ENCODE measurements at places on chromosomes 1 and 21.
A peak's percentile ranks its signal among the peaks of the same experiment; 100 is the strongest.

DNA sequence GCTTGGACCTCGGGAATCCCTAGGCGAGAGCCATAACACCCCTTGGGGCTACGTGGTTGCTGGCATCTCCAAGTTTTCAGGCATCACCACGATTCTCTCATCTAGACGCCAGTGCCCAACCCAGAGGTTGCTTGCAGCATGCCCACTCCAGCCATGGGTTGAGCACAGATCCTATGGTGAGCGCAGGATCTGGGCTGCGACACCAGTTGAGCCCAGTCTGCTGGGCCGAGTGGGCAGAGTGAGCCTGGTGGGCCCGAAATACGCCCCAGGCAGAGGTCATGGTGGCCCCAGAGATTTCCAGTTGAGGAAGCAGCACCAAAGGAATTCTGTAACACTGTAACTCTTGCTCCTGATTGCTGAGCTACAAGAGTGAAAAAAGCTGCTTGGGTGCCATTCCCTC lies 46.1 kb upstream of the GRIK1 start:
- DNase-seq, result no peak

DNA sequence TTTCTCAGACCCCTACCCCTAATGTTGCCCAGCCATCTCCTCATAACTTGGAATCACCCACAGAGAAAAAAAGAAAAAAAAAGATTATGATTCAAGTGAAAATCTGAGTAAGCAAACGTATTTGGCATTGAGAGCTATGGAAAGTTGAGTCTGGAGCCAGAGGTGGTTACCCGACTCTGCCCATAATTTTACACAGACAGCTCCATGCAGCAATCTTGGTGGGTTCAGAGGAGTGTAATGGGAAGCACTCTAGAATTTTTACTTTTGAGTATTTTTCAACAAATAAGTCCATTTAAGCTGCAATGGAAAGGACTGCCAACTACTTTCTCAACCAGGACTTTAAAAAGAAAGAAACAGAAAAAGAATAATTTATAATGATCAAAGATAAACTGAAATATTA lies 62.7 kb downstream of the ZC3H11B start:
- no peak for DNase-seq

DNA sequence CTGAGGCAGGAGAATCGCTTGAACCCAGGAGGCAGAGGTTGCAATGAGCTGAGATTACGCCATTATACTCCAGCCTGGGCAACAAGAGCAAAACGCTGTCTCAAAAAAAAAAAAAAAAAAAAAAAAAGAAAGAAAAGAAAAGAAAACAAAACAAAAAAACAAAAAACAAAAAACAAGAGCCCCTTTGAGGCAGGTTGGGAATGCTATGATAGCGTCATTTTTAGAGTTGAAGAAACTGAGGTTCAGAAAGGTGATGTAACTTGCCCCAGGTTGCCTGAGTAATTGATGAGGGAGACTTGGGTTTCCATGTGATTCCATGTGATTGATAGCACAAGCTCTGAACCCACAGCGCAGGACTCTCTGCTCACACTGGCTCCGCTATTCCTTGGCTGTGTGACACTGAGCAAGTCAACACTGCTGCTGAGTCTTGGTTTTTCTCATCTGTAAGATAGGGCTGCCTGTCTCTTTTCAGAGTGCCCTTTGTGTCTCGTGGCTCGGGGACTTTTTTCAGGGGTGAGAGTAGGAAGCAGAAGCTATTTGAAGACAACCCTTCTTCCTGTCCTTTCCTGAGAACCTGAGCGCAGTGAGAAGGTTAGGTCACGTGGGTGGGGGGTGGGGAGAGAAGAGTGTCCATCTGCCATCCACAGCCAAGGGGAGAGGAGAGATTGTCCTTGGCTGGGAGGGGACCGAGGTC lies 2.5 kb downstream of the CNR2 start:
- DNase-seq, result no peak

DNA sequence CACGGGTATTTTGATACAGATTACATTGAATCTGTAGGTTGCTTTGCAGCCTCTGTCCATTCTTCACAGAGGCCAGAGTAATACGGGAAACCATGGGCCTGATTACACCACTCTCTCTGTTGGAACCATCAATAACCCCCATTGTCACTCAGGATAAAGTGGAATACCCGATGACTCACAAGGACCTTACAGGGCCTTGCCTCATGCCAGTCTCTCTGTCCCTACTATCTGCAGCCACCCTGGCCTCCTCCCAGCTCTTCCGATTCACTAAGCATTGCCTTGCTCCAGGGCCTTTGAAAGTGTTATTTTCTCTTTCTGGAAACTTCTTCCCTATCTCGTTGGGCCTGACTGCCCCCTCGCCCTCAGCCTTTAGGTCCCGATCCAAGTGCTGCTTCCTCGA lies 61.7 kb downstream of the HMGB4 start:
- no peak for DNase-seq

- no peak for DNase-seq
Observed at GRCh38 chr1:952201-952600, 6.9 kb downstream of the NOC2L start.

DNA sequence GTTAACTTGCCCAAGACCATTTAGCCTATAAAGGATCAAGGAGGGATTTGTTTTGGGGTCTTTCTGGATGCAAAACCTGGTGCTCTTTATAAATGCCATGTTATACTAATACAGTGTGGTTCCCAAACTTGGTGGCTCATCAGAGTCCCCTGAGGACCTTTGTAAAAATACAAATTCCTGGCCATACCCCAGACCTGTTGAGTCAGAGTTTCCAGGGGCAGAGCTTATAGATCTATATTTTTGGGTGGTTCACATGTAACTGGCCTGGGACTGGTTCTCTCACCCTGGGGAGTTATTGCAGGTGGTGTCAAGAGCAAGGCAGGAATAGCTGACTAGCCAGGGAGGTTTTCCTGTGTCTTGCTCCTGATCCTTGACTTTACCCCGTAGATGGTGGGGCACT lies 136.9 kb upstream of the HNRNPU start:
- DNase-seq, result no peak

DNA sequence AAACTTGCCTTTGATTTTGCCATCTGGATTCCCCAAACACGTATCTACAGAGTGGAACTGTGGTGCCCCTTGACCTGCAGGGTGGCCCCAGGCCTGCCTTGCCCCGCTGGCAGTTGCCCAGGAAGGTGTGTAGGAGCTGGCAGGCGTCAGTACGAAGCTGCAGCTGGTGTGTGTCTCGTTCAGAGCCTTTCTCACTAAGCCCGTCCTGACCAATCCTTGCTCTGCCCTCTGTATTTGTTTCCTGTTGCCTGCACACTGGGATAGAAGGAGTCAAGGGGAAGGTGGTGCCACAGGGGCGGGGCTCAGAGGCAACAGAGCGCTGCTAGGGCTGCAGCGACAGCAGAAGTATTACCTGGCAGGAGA lies 5.2 kb upstream of the VSIG8 start:
- DNase-seq, result peak; percentile 94

- no peak for DNase-seq
Observed at GRCh38 chr1:170340308-170340707, 191.7 kb upstream of the GORAB start.

DNA sequence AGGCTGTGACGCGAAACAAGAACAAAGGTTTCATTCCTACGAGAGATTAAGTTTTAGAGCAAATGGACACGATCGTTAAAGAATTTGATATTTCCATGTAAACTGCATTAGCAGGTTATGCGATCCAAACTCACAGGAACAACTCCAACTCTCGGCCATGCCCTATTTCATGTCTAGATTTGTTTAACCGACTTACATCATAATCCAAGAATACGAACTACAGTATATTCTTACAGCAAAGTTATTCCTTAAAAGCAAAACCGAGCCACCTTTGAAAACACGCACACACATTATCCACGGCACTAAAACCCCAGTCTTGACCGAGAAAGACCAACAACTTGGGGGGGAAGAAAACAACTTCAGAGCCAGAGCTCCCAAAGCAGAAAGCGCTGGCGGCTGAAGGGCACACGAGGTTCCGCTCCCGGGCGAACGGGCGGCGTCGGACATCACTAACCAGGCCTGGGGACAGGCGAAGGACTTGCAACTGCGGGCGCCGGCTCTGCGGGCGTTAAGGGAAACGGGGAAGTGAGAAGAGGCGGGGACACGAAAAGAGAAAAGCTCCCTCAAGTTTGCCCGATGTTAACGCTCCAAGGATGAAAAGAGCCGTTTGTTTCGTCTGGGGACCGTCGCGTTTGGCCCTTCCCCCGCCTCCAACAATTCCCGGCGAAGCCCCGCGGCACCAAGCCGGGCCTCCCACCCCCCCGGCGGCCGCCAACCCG lies 690 bp downstream of the B3GALNT2 start:
- peak; percentile 20 for DNase-seq

DNA sequence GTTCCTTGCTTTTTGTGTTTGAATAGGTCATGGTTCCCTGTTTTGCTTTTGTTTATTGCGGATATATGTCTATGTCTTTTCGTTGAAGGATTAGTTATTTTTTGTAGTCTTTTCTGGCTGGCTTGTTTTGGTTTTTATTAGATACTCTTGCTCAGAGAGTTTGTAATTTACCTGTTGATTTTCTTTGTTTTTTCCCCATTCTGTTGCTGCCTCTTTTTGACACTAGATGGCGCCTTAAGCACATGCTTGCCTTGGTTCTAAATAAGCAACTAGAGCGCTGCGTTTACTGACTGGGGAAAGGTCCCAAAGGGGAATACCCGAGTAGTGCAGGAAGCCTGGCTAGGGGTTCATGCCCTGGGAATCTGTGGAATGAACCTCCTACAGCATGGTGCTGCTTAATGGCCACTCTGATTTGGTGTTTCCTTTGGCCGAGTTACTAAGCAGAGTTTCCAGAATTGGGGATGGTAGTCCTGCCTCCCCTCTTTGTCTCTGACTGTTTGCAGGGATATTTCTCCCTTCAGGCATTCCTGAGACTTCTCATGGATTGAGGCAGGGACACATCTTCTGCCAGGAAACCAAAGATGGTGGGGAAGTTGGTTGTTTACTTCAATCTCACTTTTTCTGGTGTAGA lies 143.2 kb downstream of the PTPRU start:
- DNase-seq, result no peak

- peak; percentile 58 for DNase-seq
Observed at GRCh38 chr1:118073648-118074435, 111.2 kb downstream of the SPAG17 start.

- no peak for DNase-seq
Observed at GRCh38 chr1:155932487-155932886, 1.7 kb downstream of the KHDC4 start.

DNA sequence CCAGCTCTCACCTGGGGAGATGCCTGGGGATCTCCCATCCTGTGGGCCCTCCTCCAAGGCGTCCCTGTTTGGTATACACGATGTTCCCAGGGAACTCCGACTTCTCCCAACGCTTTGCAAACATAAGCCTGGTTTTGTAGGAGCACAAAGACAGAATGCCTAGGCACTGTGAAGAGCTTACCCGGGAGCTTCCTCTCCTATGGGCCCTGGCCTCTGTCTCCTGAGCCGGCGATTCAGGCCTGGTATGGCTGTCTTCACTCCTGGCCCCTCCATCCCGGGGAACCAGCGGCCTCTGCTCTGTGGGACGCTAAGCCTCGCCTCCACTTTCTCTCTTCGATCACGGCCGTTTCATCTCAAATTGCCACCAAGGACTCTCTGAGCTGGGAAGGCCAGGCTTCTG lies 59.6 kb upstream of the ACTRT2 start:
- no peak for DNase-seq

DNA sequence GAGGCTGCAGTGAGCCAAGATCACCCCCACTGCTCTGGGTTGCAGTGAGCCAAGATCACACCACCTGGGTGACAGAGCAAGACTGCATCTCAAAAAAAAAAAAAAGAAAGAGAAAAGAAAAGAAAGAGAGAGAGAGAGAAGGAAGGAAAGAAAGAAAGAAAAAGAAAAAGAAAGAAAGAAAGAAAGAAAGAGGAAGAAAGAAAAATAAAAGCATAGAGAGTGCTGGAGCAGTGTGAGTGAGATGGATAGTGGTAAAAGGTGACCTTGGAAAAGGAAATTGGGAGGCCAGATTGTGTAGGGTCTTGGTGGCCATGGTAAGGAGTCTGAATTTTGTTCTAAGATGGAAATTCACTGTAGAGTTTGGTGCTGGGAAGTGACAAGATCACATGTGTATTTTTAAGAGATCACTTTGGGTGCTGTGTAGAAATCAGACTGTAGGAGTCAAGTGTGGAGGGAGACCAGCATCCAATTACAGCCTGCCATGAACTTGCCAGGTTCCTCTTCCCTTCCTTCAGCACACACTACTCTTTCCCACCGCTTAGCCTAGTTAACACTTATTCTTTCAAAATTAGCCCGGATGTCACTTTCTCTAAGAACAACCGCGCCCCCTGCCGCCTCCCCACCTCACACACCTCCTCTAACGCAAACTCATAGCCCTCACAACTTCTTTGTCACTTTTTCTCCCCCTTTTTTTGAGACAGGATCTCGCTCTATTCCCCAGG lies 17.9 kb downstream of the MTX1 start:
- peak; percentile 46 for DNase-seq

GRCh38 chr1:20685741-20686140 lies 24.6 kb upstream of the DDOST start:
- no peak for DNase-seq

- DNase-seq, result no peak
Observed at GRCh38 chr1:246415028-246415427, 92.1 kb downstream of the SMYD3 start.

GRCh38 chr21:38804789-38805327 lies 871 bp upstream of the ETS2 start:
- DNase-seq, result peak; percentile 20

GRCh38 chr21:42411891-42412635 lies 8.4 kb downstream of the UBASH3A start:
- no peak for DNase-seq

DNA sequence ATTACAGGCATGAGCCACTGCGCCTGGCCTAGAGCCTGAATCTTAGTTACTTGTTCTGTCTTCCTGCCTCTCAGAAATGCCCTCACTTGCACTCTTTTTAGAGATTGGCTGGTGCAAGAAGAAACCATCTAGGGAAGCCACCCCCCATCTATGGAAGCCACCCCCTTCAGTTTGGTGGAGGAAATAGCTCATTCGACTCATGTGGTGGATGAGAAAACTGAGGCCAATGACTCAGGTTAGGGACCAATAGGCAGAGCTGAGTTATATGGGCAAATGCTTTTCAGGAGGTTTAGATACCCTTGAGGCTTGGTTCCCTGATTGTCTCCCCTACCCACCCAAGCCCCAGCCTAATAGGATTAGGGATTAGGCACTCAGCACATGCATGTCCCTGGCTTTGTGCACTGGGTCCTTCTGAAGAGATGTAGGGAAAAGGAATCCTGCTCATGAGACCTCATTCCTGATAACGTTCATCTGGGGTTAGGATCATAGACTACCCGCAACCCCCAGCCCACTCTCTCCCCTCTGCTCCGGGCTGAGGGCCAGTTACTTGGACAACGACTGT lies 77.1 kb downstream of the PAX7 start:
- no peak for DNase-seq

Data from DMS79 (cell line).